ENCODE measurements at places on chromosomes 5 and 9.
A peak's percentile ranks its signal among the peaks of the same experiment; 100 is the strongest.

GRCh38 chr5:157740229-157740610 is 3.3 kb upstream of the LSM11 start:
- H3K4me1 ChIP-seq = peaks cover 11% of the 10 kb centered on the region
- H3K27me3 ChIP-seq = peaks cover 11% of the 10 kb centered on the region
- no peak overlapping the region for H3K4me3 ChIP-seq
- H3K36me3 ChIP-seq = peaks cover 10% of the 10 kb centered on the region
- no peak for DNase-seq
- no peak overlapping the region for H3K27ac ChIP-seq

GRCh38 chr9:113721856-113722255 is 154.3 kb upstream of the ZNF618 start:
- no peak overlapping the region for H3K27ac ChIP-seq
- H3K4me1 ChIP-seq = peaks cover 9% of the 10 kb centered on the region
- no peak overlapping the region for H3K4me3 ChIP-seq
- no peak for DNase-seq
- no peaks in the 10 kb centered on the region for H3K36me3 ChIP-seq

- H3K27me3 ChIP-seq = peaks cover 2% of the 10 kb centered on the region
- no peak overlapping the region for H3K4me3 ChIP-seq
- H3K36me3 ChIP-seq = peaks cover 21% of the 10 kb centered on the region
These were observed 10.3 kb downstream of the TRIM32 start for GRCh38 chr9:116697362-116697761.

- H3K4me1 ChIP-seq = no peaks in the 10 kb centered on the region
- no peaks in the 10 kb centered on the region for H3K36me3 ChIP-seq
- peaks cover 4% of the 10 kb centered on the region for H3K27me3 ChIP-seq
- H3K4me3 ChIP-seq = no peak overlapping the region
- no peak for DNase-seq
These were observed 77.9 kb downstream of the SLIT3 start for GRCh38 chr5:169222934-169223594.

- H3K27ac ChIP-seq = no peak overlapping the region
- peaks cover 4% of the 10 kb centered on the region for H3K27me3 ChIP-seq
- no peak overlapping the region for H3K4me3 ChIP-seq
- no peak for DNase-seq
- H3K36me3 ChIP-seq = no peaks in the 10 kb centered on the region
- peaks cover 7% of the 10 kb centered on the region for H3K4me1 ChIP-seq
These were observed 50.5 kb downstream of the PDE4D start for GRCh38 chr5:59842999-59843398.

GRCh38 chr5:15683332-15683731 is 183.4 kb downstream of the FBXL7 start:
- no peak overlapping the region for H3K27ac ChIP-seq
- no peak overlapping the region for H3K4me3 ChIP-seq
- no peaks in the 10 kb centered on the region for H3K27me3 ChIP-seq
- peak; percentile 55 for DNase-seq
- H3K4me1 ChIP-seq = peaks cover 20% of the 10 kb centered on the region

GRCh38 chr5:143564417-143564816 is 160.9 kb upstream of the NR3C1 start:
- H3K27me3 ChIP-seq = peaks cover 2% of the 10 kb centered on the region
- H3K36me3 ChIP-seq = no peaks in the 10 kb centered on the region
- H3K27ac ChIP-seq = no peak overlapping the region
- peaks cover 2% of the 10 kb centered on the region for H3K4me1 ChIP-seq

DNA sequence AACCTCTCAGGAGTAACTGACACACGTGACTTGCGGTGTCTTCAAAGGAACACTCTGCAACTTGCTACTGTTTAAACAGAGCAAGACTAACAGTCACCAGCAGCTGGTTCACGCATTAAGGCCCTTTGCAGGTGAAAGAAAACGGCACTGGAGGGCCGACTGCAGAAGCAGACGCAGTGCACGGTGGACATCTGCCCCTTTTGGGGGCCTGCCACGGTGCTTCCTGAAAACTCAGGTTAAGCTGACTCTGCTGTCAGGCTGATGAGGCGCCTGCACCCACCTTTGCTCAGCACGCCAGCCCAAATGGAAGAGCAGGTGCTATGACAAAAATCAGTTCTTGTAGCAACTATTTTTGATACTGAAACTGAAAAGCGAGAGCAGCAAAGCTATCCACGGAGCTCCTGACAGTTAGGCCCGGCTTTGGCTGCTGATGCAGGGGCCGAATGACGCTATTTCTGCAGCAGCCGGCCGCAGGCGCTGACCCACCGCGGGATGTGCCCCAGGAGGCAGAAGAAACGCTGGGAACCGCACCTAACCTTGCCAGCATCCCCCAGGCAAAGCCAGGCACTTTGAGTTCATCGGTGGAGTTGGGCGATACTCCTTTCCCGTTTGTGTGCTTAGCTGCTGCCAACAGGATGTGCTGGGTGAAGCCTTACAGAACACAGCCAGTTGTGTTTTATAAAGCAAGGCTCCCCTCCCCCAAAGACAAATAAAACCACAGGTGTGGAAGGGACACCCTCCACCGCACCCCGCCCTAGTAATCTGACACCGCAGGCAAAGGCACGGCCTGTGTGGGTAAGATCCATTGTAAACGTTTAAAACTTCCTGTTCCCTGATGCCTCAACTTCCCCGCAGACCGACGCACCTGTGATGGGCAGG is 21.1 kb upstream of the TERT start:
- H3K36me3 ChIP-seq = peaks cover 20% of the 10 kb centered on the region
- H3K4me3 ChIP-seq = peak overlapping the region; percentile 27
- H3K27ac ChIP-seq = no peak overlapping the region
- H3K27me3 ChIP-seq = peaks cover 7% of the 10 kb centered on the region
- peaks cover 16% of the 10 kb centered on the region for H3K4me1 ChIP-seq

- no peaks in the 10 kb centered on the region for H3K36me3 ChIP-seq
- H3K4me1 ChIP-seq = peaks cover 76% of the 10 kb centered on the region
- peak overlapping the region; percentile 29 for H3K4me3 ChIP-seq
- peaks cover 5% of the 10 kb centered on the region for H3K27me3 ChIP-seq
These were observed 67.8 kb upstream of the ZSWIM6 start for GRCh38 chr5:61264273-61264661.

- peaks cover 2% of the 10 kb centered on the region for H3K4me1 ChIP-seq
- DNase-seq = no peak
These were observed 95.7 kb downstream of the ACTBL2 start for GRCh38 chr5:57386958-57387357.

DNA sequence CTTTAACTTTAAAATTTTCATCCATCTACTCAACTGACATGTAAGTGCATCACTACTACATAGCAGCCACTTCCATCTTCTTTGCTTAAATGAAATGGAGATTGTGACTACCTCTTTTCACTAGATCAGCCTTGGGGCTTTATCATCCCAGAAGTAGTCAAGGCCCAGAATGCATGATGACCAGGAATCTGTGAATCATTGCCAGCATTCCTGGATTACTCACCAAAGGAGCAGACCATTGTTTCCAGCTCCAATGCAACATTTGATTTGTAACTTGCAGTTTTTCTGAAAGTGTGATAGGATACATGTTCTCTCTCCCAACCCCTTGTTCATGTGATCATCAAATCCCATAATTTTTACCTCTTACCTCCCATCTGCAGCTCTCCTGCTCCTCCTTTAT is 65.1 kb downstream of the PLPPR1 start:
- no peaks in the 10 kb centered on the region for H3K36me3 ChIP-seq
- H3K4me3 ChIP-seq = no peak overlapping the region
- peaks cover 11% of the 10 kb centered on the region for H3K4me1 ChIP-seq
- H3K27me3 ChIP-seq = peaks cover 1% of the 10 kb centered on the region

- peaks cover 4% of the 10 kb centered on the region for H3K36me3 ChIP-seq
- H3K27ac ChIP-seq = no peak overlapping the region
- H3K27me3 ChIP-seq = peaks cover 9% of the 10 kb centered on the region
- no peaks in the 10 kb centered on the region for H3K4me1 ChIP-seq
- H3K4me3 ChIP-seq = no peak overlapping the region
These were observed 21.9 kb downstream of the ARHGEF37 start for GRCh38 chr5:149603210-149603609.

DNA sequence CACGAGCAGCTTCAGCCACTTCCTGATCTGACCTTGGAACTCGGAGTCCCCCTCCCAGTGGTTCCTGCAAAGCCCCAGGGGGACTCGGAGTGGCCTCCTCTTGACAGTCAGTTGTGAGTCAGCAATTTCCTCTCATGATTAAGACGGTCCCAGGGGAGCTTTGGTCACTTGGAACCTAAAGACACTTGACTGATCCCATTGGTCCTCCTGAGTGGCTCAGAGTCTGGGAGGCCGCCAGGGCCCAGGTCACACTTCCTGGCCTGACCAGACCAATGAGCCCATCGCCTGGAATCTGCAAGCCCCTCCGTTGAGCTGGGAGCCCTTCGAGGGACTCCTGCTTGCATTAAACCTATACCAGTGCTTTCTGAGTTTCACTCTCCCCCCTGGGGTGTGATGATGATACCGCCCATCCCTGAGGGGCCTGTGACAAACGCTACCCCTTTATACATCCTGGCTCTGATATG is 29.1 kb downstream of the TSPAN17 start:
- H3K36me3 ChIP-seq = no peaks in the 10 kb centered on the region
- H3K27ac ChIP-seq = no peak overlapping the region
- H3K4me3 ChIP-seq = no peak overlapping the region
- DNase-seq = no peak
- no peaks in the 10 kb centered on the region for H3K4me1 ChIP-seq
- peaks cover 5% of the 10 kb centered on the region for H3K27me3 ChIP-seq

GRCh38 chr5:126536874-126537273 is 58.1 kb downstream of the ALDH7A1 start:
- peak overlapping the region; percentile 75 for H3K27ac ChIP-seq
- no peak for DNase-seq
- peaks cover 18% of the 10 kb centered on the region for H3K4me1 ChIP-seq
- no peaks in the 10 kb centered on the region for H3K36me3 ChIP-seq
- no peak overlapping the region for H3K4me3 ChIP-seq

DNA sequence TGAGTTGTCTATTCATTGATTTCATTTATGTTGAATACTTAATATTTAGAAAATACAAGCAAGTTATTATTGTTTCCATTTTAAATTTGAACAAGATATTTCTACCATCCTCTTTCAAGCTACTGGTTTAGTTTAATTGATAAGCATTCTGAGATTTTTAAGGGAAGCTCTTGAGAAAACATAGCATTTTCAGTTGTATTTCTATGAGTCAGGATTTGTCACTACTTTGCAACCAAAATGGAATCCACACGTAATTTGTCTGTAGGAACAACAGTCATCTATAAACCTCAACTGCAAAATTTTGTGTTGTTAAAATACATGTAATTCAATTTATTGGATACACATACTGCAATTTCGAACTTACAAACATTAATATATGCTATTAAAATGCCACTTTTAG is 74.0 kb downstream of the PRR16 start:
- H3K36me3 ChIP-seq = no peaks in the 10 kb centered on the region
- no peaks in the 10 kb centered on the region for H3K4me1 ChIP-seq
- DNase-seq = no peak
- H3K27ac ChIP-seq = no peak overlapping the region

GRCh38 chr5:159341906-159342310 is 11.6 kb upstream of the IL12B start:
- no peak for DNase-seq
- H3K4me3 ChIP-seq = no peak overlapping the region
- H3K27me3 ChIP-seq = peaks cover 2% of the 10 kb centered on the region
- no peaks in the 10 kb centered on the region for H3K36me3 ChIP-seq

DNA sequence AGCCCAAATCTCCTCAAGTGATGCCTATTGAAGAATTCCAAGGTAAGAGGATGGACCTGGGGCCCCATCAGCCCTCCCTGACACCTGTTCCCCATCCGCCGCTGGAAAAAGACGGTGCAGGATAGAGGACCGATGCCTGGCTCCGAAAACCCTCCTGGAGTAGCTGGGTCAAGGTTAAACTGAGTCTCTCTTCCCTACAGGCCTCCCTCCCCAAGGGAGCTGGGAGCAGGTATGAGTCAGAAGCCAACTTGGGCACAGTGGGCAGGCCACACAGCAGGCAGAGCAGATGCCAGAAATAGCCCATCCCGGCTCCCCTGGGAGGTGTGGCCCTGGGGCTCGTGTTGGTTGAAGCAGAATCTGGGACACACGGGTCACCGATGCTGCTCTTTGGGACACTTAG is 75.6 kb downstream of the NTNG2 start:
- DNase-seq = no peak

GRCh38 chr5:152932621-152933020 is 527.5 kb upstream of the NMUR2 start:
- H3K4me3 ChIP-seq = no peak overlapping the region
- H3K27me3 ChIP-seq = no peaks in the 10 kb centered on the region
- no peaks in the 10 kb centered on the region for H3K36me3 ChIP-seq
- H3K27ac ChIP-seq = no peak overlapping the region
- no peak for DNase-seq

DNA sequence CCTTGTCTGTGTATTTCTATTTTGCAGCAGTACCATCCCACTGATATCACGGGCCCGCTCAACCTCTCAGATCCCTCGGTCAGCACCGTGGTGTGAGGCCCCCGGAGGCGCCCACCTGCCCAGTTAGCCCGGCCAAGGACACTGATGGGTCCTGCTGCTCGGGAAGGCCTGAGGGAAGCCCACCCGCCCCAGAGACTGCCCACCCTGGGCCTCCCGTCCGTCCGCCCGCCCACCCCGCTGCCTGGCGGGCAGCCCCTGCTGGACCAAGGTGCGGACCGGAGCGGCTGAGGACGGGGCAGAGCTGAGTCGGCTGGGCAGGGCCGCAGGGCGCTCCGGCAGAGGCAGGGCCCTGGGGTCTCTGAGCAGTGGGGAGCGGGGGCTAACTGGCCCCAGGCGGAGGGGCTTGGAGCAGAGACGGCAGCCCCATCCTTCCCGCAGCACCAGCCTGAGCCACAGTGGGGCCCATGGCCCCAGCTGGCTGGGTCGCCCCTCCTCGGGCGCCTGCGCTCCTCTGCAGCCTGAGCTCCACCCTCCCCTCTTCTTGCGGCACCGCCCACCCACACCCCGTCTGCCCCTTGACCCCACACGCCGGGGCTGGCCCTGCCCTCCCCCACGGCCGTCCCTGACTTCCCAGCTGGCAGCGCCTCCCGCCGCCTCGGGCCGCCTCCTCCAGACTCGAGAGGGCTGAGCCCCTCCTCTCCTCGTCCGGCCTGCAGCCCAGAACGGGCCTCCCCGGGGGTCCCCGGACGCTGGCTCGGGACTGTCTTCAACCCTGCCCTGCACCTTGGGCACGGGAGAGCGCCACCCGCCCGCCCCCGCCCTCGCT is 1.9 kb downstream of the LRRC26 start:
- H3K27ac ChIP-seq = no peak overlapping the region
- no peak overlapping the region for H3K4me3 ChIP-seq
- DNase-seq = no peak
- no peaks in the 10 kb centered on the region for H3K4me1 ChIP-seq
- H3K27me3 ChIP-seq = peaks cover 18% of the 10 kb centered on the region
- H3K36me3 ChIP-seq = no peaks in the 10 kb centered on the region

- no peak overlapping the region for H3K4me3 ChIP-seq
- peaks cover 2% of the 10 kb centered on the region for H3K4me1 ChIP-seq
- H3K27me3 ChIP-seq = no peaks in the 10 kb centered on the region
- H3K36me3 ChIP-seq = no peaks in the 10 kb centered on the region
- no peak overlapping the region for H3K27ac ChIP-seq
These were observed 225.8 kb upstream of the ELL2 start for GRCh38 chr5:96187309-96188027.

- no peaks in the 10 kb centered on the region for H3K27me3 ChIP-seq
- no peak overlapping the region for H3K4me3 ChIP-seq
- no peak overlapping the region for H3K27ac ChIP-seq
- peaks cover 5% of the 10 kb centered on the region for H3K4me1 ChIP-seq
These were observed 92.4 kb downstream of the PRDM6 start for GRCh38 chr5:123181394-123181801.
